ENCODE measurements at places on chromosomes 2 and 18.

DNA sequence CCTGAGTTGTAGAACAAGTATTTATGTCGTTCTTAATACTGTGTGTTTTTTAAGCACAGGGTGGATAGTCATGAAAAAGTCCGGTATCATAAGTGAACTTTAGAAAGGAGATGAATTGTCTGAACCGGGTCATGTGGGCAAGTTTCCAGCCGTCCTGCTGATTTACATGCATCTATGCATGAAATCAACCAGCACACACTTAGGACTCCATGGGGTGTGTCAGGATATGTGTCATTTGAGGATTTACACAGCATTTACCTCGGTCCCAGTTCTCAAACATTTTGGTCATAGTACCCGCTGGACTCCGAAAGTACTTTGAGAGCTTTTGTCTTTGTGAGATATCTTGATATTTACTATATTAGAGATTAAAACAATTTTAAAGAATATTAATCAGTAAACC, 47.5 kb upstream of the TWSG1 start:
- DNase-seq: no peak

DNA sequence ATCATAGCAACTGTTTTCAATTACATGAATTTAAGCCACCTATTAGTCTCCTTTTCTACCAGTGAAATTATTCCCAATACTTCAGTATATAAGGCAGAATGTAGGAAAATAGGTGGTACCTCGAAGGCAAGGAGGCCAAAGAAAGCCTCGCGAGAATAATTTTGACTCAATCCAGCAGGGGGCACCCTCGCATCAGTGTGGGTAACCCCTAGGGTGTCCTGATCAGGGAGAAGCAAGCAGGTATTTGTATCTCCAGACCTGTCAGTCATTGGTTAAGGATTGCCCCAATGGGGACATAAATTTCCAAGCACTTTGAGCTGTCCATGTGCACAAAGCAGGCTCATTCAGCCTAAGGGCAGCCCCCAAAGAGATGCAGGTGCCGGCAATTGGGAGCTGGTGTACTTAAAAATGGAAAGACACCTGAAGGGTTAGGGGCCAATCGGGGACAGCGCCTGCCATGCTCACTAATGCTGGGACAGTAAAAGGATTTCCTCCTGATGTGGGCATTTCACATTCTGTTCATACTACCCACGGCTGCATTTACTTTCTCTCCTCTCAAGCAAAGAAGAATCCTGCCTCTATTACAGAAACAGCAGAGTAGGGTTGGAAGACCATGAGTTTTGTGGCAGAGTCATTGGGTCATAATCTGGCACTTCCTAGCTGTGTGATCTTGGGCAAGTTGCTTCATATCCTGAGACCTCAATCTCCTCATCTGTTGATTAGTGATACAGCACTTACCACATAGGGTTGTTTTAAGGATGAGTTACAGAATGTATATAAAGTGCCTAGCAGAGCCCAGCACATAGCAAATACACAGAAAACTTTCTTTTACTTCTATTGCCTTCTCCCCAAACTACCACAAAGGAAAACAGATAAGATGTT, 136.1 kb downstream of the ICOS start:
- peak; percentile 45 for DNase-seq

- DNase-seq: peak; percentile 12
Observed at GRCh38 chr18:50161597-50162205, 33.2 kb downstream of the MYO5B start.

GRCh38 chr2:109125593-109126500, 3.2 kb upstream of the SH3RF3 start:
- no peak for DNase-seq

- DNase-seq: no peak
Observed at GRCh38 chr2:207871506-207871905, 101.8 kb upstream of the FZD5 start.

- DNase-seq: no peak
Observed at GRCh38 chr2:19488009-19488691, 129.7 kb upstream of the OSR1 start.

DNA sequence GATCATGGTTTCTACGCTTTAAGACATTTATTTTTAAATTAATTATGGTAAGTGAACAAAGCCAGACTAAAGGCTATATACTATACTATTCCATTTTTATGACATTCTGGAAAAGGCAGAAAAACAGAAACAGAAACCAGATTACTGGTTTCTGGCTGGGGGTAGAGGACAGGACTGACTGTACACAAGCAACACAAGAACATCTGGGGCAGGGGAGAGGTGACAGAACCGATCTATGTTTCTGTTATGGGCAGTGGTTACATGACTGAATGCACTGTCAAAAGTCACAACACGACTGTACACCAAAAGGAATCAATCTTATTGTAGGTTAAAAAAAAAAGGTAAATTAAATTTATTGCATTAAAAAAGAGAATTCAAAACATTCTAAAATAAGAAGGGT, 64.7 kb downstream of the PTPN2 start:
- DNase-seq: no peak

DNA sequence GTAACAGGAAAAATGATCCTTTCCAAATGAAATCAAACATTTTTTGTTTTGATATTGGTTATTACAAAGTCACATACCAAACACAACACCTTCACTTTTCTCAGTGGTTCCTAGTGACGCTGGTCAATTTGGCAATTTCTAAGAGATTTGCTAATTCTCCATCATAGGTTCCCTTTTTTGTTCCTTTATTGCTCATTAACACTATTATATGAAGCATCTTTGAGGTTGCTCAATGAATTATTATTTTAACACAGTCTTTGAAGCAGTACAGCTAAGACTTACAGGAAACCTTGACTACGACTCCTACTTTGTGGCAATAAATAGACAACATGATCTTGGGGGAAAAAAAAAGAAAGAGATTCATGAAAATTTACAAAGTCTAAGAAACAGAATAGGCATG, 152.2 kb upstream of the VRK2 start:
- no peak for DNase-seq

DNA sequence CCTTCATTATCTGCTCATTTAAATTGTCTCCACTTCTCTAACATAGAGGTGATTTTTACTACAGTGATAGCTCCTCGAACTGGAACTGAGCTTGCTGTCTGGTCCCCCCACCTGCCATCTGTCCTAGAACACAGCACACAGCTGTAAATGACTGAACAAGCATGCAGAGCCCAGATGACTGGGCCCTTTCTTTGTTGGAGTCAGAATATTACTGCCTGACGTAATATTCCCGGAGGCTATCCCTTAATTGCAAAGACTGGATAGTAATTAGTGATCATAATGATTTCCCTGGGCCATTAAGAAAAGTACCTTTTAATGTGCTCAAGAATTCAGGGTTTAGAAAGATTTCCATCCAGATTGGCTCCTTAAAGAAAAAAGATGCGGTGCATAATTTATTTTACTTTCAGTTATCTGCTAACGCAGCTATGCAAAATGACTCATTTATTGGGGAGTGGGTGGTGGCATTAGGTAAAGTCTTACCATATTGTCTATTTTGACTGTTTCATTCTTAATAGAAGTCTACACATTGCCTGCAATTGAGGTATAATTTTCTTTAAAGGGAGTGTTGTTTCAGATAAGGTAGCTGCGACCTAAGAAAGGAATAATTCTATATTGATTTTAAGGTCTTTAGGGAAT, 84.4 kb downstream of the MAP4K4 start:
- no peak for DNase-seq

DNA sequence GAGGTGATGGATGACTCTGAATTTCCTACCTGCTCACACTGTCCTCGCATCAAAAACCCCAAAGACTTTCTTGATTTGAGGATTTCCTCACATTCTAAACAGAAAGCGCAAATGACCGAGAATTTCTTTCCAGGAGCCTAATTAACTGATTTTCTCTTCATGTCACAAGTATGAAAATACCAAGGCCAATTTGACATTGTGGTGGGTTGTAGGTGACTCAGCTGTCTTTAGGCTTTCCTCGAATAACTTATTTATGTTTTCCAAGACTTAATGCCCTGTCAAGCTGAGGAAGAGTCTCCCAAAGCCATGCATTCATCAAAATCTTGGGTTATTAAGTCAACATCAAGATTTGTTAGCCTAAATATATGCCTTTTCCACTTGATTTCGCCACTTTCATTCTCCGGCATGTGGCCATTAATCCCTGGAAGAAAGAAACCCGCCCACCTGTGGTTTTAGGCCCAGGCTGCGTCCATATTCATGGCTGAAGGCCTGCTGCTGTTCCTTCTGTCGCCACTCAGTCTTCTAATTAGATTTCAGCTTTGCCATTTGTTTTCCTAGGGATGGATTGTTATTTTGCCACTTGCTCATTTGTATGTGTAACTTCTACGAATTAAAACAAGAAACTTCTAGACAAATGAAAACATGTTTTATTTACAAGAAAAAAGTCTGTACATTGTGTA, 84.9 kb downstream of the ST6GAL2 start:
- DNase-seq: no peak

DNA sequence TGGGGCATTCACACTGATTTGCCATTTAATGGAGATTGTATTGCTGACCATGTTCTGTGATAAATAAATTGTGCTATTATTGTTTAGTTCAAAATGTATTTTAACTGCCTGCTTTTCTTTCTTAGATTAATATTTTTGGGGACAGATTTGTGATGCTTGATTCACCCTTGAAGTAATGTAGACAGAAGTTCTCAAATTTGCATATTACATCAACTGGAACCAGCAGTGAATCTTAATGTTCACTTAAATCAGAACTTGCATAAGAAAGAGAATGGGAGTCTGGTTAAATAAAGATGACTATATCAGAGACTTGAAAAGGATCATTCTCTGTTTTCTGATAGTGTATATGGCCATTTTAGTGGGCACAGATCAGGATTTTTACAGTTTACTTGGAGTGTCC, 1.8 kb downstream of the DNAJC10 start:
- DNase-seq: no peak

DNA sequence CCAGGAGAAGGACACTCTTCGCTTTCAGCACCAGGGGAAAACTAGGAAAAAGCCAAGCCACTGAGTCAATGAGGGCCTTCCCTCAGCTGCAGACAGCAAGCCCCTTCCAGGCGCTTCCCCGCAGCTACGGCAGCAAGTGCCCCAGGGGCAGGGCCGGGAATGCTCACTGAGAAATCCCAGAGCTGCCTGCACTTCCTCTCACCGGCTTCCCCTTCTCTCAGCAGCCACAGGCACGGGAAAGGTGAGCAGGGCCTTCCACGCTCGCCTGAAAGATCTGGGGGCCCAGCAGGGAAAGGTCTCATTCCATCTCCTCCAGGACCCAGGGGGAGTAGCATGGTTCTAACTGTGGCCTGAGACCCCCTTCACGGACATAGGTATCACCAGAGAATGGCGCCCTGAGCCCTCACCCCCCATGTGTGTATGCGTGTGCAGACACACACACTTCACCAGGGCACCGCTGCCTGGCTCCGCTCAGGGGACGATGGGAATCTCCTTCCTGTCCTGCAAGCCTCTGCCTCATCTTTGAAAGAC, 29.6 kb upstream of the FOSL2 start:
- DNase-seq: peak; percentile 49

- no peak for DNase-seq
Observed at GRCh38 chr2:127217470-127218325, 2.4 kb downstream of the CYP27C1 start.

DNA sequence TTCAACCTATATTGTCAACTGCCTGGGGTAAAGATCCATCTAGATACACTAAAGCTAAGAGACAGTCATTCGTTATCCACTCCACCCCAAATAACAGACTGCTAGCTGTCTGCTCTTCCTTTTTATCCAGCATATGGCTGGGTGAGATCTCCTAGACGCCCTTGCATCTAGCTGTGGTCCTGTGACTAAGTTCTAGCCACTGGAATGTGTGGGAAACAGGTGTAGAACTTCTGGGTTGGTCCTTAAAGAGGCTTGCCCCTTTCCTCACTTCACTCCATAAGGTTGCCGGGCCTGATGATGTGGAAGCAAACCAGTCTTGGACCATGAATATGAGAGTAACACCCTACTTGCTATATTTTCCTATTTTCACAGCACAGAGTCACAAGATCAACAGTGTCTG, 3.2 kb downstream of the COA5 start:
- DNase-seq: no peak

DNA sequence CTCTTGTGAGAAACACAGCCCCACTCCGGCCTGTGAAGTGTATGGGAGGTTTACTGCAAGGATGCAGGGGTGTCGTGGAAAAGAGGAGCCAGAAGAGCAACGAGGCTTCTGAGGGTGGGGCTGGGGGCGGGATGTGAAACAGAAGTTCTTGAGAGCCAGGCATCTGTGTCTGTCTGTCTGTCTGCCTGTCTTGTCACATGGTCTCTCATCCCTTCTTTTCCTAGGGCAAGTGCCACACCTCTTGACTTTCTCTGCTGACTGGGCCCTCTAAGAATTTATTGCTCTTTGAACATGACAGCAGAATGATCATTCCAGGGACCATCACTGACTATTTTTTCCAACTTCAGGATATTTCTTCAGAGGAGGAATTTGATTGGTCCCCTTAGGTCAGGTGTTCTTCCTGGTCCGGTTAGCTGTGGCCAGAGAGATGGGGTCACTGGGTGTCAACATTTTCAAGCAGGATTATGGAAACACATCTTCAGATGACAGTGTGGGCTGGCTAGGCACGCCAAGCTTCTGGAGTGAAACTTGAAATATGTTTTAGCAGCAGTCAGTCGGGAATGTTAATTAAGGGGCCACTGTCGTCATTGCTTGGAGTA, 131.0 kb downstream of the FHOD3 start:
- DNase-seq: no peak

- peak; percentile 88 for DNase-seq
Observed at GRCh38 chr2:109126501-109126860, 2.5 kb upstream of the SH3RF3 start.

DNA sequence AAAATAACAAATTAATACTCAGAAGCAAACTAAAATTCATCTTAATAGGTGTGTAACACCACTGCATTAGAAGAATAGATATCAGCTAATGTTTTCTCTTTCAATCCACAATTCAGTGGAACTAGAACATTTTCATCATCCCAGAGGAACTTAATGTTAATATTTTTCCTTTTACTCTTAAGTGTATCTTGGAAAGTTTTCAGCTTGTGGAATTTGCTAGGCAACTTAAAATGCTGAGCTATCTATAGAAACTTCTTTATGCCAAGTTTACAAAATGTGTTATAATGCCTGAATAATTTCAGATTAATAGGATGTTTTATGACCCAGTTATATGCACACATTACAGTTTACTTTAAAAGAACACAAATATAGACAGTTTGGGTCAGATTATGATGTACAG, 86.6 kb upstream of the FAM237A start:
- no peak for DNase-seq

DNA sequence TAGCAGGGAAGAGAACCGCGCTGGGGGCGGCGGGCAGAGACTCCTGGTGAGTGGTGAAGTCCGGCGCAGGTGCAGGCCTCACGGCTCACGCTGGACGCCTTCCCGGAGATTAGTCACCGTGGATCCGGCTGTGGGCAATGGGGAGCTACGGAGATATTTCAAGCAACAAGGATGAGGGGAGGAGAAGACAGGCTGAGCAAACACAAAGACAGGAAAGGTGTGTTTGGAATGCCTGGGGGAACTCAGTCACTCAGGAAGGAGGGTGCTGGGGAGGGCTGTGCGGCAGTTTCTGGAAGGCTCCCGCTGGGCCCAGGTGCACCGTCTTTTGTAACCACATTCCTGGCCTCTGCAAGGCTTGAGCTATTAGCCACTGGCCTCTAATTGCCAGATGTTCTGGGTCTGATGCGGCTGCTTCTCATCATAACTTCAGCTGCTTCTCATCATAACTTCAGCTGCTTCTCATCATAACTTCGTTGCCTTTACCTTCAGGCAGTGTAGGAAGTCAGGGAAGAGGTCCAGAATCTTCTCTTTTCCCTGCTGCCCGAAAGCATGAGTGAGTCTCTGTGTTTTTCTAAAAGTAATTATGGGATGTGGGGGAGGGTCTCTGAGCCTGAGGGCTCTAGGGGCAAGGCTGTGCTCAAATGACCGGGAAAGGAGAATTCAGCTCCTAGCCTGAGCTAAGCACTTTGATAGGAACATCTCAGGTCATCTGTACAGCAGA, 118.9 kb downstream of the PXDN start:
- DNase-seq: no peak

All from cardiac muscle cell (in vitro differentiated cells and primary cell).